ENCODE measurements at places on chromosomes 7 and 10.

GRCh38 chr7:92835851-92836488 lies 403 bp downstream of the CDK6 start:
- DNase-seq: peak; percentile 55

DNA sequence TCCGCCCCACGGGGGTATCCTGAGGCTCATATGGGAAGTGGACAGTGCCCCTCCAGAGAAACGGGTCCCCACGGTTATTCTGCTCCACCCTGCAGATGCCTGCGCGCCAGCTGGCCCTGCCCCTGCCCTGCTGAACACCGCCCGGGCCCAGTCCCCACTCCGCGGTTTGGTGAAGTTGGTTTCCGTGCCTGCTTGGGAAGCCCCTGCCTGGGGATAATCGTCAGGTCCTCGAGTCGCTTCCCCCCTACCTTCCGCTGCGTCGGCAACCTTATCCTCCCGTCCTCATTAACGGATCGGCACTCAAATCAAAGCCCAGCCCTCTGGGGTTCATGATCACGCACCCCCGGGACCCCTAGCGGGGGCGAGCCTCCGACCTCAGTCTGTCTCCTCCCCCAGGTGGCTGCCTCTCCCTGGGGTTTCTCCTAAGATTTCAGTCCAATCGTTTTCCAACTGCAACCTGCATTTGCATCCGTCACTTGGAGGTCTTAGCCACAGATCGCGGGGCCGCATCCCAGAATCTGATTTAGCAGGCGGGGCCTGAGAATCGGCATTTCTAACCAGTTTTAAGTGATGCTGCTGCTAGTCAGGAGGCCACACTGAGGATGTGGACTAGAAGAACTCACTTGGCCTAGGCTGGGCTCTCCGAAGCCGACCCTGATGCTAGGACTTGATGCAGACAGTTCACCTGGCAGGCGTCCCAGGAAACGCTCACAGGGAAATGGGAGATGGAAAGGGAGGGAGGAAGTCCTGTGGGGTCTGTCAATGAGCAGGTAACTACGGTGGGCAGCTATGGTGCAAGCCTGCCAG lies 27.6 kb downstream of the WDR86 start:
- DNase-seq: peak; percentile 29

DNA sequence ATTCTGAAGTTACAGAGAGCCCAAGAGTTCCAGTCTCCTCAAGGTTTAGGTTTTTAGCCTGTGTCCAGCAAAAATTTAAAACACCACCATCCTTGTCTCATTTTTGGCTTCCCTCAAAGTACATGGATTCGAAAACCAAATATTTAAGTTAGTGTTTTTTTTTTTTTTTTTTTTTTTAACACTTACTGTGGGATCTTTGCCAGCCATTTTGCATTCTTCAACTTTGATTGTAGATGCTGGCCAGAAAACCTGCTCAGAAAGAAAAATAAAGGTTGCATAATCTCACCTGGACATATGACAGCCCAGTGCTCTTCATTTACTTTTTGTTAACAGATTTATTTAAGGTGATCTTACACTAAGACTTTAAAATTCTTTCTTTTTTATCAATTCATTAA lies 91.6 kb downstream of the SEMA3C start:
- no peak for DNase-seq

DNA sequence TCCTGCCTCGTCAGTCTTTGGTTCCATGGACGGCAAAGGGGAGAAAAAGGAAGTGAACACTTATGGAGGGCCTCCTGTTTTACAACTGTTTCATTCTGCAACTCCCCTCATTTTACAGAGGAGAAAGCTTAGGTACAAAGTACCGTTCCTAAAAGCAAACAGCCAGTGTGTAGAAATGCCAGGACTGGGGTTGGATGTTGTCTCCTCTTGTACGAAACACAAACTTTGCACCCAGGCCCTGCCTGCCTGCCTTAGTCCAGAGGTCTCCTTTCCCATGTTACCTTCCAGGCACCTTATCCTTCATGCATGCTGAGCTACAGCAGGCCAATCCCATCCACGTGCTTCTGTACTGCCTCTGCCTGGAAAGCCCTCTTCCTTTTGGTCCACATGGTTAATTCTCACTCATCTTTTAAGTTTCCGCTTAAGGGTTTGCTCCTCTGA lies 86.0 kb downstream of the ICA1 start:
- no peak for DNase-seq

- DNase-seq: no peak
These were observed 51.1 kb downstream of the EPDR1 start for GRCh38 chr7:37971491-37971890.

DNA sequence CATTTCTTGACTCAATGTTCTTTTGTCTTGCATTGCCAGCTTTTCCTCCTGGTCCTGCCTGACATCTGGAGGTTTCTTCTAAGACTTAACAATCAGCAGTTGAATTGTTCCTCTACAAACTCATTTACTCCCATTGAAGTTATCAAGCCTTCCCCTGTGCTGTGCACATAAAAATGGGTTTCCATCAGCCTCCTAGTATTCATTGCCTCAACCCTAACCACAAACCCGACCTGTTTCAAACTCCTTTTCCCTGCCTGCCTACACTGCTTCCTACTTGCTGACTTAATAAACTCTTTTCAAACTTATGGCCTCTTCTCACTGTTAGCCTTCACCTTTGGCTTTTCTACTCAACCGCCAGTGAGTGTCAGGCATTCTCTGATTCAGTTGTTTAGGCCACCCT lies 9.4 kb upstream of the CDK6 start:
- DNase-seq: no peak

DNA sequence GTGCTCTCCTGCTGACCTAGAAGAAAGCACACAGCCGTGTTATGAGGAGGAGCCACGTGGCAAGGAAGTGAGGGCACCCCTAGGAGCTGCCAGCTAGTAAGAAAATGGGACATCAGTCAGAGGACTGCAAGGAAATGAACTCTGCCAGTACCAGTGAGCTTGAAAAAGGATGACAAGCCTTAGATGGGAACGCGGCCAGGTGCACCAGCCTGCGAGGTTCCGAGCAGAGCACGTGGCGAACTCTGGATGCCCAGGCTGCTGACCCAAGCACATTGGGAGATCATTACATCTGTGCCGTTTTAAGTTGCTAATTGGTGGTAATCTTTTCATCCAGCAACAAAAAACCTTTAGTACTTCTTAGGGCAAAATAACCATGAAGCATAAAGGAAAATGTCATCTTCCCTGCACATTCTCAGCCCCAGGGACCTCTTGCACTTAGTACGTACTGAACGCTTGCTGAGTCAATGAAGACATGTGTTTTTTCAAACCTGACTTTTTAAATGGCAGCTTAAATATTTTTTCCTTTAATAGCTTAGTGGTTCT lies 69.4 kb downstream of the AMZ1 start:
- no peak for DNase-seq

- DNase-seq: no peak
These were observed 46.4 kb downstream of the KIAA1217 start for GRCh38 chr10:24255115-24255880.

GRCh38 chr10:60367431-60367830 lies 22.2 kb downstream of the ANK3 start:
- no peak for DNase-seq

- DNase-seq: peak; percentile 82
These were observed 52.3 kb upstream of the DGKI start for GRCh38 chr7:137898839-137899721.

DNA sequence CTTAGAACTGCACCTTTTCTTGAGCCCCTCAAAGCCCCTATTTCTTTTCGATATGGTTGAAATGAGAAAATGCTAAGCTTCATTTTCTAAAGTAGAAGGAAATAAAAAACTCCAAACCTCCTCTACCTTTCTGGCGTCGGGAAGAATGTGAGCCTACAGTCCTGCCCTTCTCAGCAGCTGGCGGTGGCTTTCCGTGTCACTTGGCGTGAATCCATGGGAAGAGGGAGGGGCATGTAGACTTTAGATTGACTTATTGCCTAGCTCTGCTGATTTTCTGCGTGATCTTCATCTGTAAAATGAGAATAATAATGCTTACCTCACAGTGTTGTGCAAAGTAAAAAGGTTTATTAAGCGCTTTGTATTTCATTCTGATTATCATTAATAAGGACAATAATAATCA lies 35.0 kb downstream of the PRR15 start:
- DNase-seq: no peak

DNA sequence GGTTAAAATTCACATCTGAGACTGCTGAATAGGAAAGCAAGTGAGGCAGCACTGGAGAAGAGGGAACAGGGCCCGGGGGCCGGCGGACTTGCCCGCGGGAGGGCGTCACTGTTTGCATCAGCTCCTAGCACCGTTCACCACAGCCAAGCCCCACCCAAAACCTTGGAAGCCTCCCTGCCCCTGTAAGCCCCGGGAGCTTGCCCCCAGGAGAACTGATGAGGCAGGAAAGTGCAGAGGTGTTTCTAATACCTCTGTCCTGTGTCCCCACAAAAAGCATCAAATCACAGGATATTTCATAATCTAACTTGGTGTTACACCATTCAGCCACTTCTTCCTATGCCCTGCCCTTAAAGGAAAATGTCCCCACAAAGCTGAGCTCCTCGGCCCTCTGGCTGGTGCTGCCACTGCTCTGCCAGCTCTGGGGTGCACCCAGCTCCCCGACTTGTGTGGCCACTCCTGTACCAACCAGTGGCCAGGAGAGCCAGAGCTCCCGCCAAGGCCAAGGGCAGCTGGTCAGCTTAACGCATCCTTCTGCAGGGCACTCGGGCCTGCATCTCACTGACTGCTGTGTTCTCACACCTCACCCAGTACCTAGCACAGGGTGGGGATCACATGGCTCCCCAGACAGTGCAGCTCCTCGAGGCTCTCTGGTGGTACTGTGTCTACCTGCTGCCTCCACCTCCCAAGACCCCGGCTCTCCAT lies 47.3 kb upstream of the CNPY1 start:
- no peak for DNase-seq

- no peak for DNase-seq
These were observed 209.2 kb downstream of the SNX10 start for GRCh38 chr7:26500749-26501352.

GRCh38 chr7:17940951-17941431 lies 697 bp upstream of the SNX13 start:
- peak; percentile 5 for DNase-seq

- DNase-seq: no peak
These were observed 180.9 kb downstream of the ANK3 start for GRCh38 chr10:60208676-60209269.

GRCh38 chr10:30006410-30006809 lies 53.0 kb downstream of the JCAD start:
- no peak for DNase-seq

GRCh38 chr7:106177738-106178592 lies 65.9 kb upstream of the SYPL1 start:
- DNase-seq: no peak

DNA sequence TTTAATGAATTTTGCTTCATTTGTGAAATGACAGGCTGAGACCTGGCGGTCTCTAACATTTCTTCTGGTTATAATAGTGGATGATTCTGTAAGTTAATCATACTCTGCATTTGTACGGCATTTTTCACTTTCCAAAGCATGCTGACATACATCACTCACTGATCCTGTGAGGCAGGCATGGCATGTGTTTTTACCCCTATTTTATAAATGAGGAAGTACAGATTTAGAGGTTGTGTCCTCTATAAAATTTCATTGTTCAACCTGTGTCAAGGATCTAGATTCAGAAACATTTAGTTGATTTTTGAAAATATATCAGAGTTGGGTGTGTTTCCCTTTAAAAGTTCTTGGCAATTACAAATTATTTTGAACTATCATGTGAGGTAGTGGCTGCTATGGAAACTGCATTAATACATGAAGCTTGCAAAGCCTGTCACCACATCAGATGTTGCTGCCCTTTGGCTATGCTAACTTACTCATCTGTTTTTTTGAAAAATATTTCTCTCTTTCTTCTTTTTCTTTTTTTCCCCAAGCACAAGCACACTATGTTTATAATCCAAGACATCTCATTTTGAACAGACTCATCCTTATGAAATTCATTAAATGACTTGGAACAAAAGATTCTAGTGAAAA lies 172.7 kb downstream of the GNAI1 start:
- no peak for DNase-seq

- no peak for DNase-seq
These were observed 347.7 kb downstream of the POM121L12 start for GRCh38 chr7:53383131-53383530.

- no peak for DNase-seq
These were observed 138.2 kb upstream of the PLPP4 start for GRCh38 chr10:120318862-120319261.

DNA sequence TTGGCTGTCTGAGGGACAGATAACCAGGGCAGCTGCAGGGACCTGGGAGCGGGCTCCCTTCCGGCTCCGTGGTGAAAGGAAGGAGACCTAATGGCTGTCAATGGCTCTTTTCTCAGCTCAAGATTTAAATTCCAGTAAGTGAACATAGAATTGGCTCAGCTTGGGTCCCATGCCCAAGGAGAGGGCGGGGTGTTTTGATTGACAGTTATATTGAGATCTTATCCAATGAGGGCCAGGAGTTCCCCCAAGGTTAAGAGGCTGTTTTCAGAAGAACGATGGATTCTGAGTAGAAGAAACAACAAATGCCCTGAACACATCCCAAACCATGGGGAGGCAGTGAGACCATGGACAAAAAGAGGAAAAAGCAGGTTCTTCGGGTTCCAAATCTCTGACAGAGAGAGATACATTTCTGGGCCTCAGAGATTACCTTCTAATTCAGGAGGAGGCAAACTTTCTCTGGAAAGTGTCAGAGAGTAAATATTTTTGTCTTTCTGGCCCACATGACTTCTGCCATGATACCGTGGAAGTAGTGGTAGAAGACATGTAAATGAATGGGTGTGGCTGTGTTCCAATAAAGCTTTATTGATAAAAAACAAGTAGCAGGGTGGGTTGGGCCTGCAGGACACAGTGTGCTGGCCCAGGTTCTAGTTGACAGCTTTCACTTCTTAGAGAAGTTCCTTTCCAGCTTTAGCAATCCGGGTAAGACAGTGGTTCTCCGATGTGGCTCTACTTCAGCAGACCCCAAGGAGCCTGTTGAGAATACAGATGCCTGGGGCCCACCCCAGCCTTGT lies 219.6 kb downstream of the RPS24 start:
- no peak for DNase-seq

DNA sequence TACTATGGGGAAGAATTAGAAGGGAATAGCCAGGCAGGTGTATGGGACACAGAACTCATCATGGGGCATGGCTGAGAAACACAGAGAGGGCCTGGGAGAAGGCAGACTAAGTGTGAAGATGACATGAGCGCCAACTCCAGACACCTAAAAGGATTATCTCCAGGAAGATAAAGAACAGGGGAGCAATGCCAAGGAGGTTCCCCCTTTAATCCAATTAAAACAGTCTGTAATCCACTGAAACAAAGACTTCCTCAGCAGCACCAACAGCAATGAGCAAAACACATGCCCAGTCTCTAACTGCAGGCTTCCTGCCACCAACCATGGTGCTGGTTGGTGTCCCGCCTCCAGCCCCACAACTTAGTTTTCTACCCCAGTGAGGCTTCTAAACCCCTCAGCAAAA lies 108.9 kb downstream of the GRID1 start:
- DNase-seq: no peak

DNA sequence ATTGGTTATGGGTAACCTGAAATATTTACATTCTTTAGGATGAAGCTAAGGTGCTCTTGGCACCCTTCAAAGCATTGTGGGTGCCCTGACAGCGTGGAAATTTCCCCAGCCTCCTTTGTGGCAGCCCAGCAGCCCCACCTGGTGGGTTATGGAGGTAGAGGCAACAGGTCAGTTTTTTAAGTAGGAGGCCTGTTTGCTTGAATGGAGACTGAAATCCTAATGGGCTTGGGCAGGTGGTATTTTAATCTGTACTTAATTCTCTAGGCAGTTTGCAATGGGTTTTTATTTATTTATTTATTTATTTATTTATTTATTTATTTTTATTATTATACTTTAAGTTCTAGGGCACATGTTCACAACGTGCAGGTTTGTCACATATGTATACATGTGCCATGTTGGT lies 139.4 kb downstream of the EPC1 start:
- DNase-seq: peak; percentile 63
